T-helper 2 cell treated with Interferon-gamma antibody and Interleukin-4, amounts not matched to agents 5 μg/mL and 100 μg/mL, for 36 hours (primary cell): ENCODE measurements at places on chromosomes 1 and 21.

- DNase-seq = no peak
Measured at GRCh38 chr1:2975466-2976179, 45.6 kb upstream of the ACTRT2 start.

GRCh38 chr1:230515451-230516145, 89.5 kb upstream of the PGBD5 start:
- no peak for DNase-seq

GRCh38 chr1:28508435-28508754, 2.6 kb downstream of the RCC1 start:
- DNase-seq = no peak

DNA sequence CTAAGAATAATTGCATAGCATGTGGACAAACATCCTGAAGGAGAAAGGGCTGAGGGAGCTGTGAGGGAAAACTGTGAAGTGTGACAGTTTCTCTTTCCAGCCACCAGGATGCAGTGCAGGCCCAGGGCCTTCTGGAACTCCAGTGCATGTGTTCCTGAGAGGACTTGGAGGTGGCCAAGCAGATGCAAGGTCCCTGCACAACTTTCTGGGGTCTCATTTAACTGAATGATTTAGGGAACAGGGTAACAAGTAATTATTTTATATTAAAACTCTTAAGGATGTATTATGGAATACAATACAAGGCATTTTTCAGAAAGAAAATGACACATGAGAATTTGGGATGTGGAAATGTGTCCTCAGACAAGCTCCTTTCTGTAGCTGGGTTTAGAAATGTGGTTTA, 61.2 kb upstream of the MCOLN3 start:
- DNase-seq = no peak

DNA sequence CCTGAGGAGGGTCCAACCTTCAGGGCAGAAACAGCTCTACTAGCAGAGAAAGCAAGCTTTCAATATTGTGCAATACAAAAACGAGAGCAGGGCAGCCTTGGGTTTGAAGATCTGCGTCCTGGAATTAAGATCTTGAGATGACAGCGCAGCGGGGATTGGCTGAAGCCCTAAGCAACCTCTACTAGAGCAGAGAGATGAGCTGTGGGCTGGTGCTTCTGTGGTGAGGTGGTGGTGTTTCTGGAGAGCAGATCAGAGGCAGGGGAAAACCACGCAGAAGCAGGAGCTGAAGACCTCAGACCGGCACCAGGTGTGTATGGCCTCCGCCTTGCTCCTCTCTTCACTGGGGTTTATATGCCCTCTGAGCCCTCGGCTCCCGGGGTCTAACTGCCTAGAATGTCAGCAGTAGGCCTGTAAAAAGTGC, 12.5 kb downstream of the TRAF3IP3 start:
- DNase-seq = peak; percentile 90

DNA sequence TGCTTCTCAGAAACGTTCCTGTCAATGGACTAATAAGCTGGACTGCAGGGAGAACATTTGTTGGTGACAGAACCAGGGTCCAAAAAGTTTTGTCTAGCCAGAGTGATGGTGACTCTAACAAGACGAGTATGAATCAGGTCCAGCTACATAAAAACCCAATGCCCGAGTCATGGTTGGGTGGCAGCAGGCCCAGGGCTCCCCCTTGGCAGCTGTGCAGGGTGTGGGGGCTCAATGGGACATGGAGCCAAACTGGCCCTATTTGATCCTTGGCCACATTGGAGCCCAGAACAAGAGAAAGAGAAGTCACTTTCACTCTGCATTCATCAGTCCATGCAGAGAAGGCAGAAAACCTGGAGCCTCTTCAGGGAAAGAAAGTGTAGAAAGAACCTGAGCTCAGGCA, 37.9 kb upstream of the TENT5C start:
- no peak for DNase-seq

DNA sequence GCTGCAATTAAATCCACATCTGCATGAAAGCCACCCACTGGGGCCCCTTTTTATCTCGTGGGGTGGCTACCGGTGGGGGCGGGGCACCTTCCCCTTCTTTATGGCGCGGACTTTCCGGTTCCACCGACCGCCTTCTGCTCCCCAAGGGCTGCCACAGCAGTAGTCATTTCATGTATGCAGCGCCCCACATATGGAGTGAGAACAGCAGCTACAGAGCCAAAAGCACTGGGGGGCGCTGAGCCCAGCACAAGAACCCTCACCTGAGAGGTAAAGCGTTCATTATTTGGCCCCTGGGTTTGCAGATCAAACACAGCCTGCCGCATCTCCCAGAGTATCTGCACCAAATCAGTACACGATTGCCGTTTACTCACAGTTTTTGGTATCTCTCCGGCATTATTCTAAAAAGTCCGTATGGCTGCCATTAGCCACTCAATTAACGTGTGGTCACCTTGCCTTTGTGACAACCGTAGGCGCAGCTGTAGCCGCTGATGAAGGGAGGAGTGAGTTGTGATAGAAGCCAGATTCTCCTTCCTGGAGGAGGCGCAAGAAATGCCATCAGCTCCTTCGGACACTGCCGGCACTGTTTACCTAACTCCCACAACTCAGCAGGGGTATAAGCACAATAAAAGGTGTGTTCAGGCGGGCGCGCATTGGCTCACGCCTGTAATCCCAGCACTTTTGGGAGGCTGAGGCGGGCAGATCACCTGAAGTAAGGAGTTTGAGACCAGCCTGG, 30.4 kb upstream of the CR2 start:
- DNase-seq = no peak

DNA sequence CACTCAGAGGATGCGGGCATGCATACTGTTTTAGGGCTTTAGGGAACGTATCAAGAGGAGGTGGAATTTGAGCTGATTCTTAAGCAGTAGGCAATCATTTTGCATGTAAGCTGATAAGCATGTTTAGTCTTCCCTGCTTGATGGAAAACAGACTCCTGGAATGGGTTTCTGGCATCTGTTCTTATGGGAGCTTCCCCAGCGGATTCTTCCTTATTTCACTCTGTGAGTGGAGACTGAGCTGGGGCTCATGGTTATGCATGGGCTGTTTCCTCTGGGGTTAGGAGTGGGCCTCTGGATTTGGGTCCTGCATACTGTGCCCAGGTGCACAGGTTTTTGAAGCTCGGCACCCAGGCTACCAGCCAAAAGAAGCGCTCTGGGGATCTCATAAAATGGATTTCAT, 93.4 kb downstream of the DIRAS3 start:
- DNase-seq = no peak

GRCh38 chr1:156121457-156121856, 6.9 kb downstream of the LMNA start:
- DNase-seq = no peak

DNA sequence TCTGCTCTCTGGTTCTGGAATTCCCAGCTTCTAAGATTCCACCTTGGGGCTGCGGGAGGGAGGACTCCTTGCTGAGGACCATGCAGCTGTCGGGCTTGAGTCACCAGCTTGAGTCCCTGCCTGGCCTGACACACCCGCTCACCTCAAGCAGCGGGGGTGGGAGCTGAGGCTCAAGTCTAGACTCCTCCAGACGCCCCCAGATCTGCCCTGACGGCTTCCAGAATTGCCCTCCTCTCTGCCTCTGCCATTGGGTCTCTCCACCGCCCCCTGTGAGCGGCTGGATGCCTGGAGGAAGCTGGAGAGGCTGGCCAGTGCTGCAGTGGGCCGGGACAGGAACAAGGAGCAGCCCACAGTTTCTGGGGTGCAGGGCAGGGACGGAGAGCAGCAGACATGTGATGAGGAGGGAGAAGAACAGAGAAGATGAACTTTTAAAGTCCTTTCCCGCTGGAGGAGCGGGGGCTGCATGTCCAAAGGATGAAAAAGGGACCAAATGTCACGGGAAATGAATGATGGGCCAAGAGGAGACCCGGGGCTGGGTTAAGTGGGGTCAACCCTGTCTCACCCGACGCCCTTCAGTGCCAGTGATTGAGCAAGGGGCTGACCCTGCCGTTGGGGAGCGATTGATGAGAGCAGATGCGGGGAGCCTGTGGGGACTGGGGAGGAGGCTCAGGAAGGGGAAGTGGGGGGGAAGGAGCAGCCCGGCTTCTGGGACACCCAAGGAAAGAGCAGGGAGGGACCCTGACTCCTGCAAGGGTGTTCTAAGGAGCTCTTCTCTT, 13.5 kb downstream of the CRABP2 start:
- no peak for DNase-seq

DNA sequence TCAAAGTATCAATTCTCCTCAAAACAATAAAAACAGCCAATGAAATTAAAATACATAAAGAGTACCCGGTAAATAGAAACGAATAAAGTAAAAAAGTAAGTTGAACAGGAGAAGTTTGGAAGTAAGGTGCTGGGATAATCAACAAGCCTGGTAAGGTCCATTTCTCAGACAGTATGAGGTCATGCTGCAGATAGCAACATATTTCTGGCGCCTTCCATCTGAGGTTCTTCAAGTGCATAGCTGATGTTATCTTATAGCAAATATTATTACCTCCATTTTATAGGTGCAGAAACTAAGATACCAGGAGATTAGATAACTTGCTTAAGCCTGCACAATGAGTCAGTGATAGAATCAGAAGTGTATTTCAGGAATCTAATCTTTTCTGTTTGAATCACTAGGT, 23.7 kb upstream of the CEP350 start:
- DNase-seq = no peak

DNA sequence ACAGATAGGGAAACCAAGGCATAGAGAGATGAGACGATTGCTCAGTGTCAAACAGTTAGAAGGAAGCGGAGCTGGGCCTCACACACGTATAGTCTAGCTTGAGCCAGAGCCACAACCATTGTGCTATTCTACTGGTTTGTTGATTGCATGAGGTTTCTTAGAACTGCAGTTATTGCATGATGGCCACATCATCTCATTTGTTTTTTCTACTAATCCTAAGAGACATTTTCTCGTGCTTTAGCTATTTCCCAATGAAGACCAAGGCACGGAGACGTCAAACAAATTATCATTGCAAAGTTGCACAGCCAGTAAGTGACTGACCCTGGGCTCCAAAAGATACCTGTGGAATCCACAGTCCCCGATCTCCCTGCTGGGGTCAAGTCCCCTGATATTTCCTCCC, 25.1 kb upstream of the ZNF362 start:
- DNase-seq = no peak

DNA sequence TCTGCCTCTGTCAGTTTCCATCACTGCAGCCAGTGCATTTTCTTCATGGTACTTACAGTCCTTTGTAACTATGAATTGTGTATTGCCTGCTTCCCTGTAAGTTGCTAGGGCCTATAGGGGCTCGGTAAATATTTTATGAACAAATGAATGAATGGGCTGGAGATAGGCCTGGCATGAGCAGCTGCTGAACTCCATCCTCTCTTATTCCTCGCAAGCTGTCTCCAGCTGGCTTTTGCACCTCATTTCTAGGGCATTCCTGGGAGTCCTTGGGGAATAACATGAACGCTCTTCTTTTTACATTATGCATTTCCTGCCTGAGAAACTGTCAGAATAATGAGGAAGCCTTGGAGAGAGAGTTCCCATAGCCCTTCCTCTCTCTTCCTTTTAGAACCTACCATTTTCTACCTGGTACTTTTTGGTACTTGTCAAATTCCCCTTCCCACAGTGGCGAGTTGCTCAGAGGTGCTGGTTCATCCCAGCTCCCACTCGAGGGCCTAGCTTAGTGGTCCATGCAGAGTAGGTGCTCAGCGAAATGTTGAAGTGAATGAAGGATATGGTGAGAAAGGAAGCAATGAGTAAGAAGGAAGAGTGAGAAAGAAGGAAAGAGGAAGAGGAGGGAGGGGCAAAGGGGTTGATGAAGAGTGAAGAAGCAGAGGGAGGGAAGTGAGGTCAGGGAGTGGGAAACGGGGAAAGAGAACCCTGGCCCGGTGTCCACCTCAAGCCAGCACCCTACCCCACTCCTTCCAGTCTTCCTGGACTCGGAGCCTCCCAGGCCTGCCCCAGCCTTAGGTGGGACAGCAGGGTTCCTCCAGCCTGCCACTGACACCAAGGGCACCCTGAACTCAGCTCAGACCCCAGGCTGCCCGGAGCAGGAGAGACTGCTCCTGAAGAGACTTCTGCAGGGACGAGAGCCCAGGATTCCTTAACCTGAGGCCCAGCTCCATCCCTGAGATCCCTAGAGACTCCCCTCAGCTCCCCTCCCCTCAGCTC, 29.6 kb downstream of the KCNC4 start:
- DNase-seq = no peak

GRCh38 chr1:65889441-65889840, 96.7 kb downstream of the PDE4B start:
- DNase-seq = no peak

DNA sequence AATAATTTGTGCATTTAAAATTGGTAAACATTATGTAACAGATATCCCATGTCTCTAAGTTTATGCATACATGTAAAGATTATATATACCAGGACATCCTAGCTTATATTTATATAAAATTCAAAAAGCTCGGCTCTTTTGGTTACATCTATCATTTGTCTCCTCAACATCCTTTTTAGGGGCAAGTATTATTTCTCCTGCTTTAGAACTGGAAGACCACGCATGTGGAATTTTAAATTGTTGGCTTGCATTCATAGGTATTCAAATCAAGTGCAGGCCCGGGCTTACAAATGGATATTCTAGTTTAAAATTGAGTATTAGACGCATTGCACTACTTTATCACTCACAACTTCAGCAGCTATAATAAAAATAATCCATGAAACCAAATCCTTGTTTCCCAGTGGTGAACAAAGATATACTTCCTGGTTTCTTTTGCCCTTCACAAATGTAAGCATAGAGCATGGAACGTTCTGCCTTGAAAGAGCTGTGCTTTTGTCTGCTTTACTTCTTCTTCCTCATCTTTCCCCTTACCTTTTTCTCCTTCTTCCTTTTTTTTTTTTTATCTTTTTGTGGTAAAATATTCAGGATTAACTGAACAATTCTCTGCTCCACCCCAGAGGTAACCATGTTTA, 57.1 kb downstream of the DDAH1 start:
- DNase-seq = no peak

- no peak for DNase-seq
Measured at GRCh38 chr1:14499312-14500040, 99.0 kb upstream of the KAZN start.
